NCI-H187 treated with DMSO at 0.1 percent for 48 hours (cell line): ENCODE measurements at places on chromosomes 16 and 17.

DNA sequence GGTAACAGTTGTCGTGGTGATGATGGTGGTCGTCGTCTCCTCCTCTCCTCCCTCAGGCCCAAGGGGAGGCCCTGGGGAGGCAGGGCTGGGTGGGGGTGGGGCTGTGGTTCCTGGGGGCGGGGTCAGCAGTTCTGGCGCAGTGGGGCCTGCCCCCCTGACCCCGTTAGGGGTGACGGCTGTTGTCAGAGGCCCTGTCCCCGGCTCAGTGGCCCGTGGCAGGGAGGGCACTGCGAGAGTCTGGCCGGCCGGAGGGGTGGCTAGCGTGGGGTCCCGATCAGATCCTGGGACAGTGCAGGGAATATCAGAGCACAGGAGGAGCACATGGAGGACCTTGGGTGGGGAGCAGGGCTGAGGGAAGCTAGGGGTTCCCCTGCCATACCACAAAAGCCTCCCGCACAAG is 2.5 kb downstream of the SEZ6L2 start:
- DNase-seq = no peak

GRCh38 chr17:4501295-4501949 is 2.7 kb downstream of the SPNS2 start:
- no peak for DNase-seq

DNA sequence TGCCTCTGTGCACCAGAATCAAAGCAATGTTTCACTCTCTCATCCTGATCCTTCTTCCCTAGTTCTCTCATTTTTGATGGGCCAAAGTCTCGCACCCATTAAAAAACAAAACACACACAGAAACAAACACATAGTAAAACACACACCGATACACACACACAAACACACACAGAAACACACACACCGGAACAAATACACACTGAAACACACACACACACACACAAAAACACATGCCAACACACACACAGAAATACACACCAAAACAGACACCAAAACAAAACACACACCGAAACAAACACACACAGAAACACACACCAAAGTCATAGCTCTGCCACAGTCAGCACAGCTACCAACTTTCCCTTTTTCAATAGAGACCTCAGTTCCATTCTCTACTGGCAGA is 8.6 kb downstream of the HSPB9 start:
- DNase-seq = no peak

- no peak for DNase-seq
Observed at GRCh38 chr16:53546988-53547391, 44.0 kb upstream of the AKTIP start.

DNA sequence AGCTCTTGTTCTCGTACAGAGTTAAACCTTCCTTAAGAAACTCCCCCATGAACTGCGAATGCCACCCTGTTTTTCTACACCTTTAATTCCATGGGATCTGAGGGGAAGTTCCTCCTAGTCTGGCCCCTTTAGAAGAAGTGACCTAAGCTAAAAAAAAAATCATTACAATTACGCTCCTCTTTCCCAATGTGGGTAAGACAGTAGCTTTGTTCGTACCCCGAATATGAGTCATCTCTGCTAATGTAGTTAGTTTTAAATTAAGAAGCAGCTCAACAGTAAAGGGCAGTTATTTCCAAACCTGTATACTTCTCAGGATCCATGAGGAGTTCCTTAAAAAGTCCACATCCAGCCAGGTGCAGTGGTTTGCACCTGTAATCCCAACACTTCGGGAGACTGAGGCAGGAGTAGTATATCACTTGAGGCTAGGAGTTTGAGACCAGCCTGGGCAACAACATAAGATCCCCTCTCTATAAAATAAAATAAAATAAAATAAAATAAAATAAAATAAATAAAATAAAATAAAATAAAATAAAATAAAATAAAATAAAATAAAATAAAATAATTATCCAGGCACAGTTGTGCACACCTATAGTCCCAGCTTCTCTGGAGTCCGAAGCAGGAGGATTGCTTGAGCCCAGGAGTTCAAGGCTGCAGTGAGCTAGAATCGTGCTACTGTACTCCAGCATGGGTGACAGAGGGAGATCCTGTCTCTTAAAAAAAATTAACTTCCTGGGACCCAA is 26.1 kb downstream of the RCVRN start:
- DNase-seq = no peak

DNA sequence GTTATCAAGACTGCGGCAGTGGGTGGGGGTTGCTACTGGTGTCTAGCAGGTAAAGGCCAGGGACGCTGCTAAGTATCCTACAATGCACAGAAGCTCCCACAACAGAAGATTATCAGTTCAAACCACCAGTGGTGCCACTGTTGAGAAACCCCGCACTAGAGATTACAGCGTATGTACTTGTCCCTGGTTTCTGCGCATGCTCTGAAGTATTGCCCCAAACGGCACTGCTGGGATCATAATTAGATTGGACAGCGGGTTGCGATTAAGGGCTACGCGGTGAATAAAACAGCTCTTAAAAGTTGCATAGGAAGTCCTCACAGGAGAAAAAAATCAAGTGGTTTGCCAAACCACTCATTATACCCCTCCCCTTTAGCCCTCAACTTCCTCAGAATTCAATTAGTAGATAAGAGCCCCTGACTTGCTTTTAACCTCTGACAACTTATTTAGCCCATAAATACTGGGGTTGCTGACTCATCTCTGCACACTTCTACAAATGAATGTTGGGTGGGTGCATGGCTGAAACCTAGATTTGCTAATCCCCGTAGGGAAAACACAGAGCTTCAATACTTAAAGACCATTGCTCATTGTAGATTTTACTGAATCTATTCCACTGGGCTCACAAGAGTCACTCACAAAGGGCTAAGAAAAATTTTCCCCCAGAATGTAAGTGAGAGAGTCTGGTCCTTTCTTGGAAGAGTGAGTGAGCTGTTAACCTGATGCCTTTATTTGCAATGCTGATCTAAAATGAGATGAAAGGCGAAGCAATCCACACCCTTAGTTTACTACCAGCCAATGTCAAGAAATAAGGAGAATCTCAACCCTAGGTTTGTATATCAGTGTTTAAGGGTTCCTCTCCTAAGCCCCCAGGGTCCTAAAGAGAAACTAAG is 91.8 kb downstream of the RGS9 start:
- DNase-seq = no peak

GRCh38 chr16:27189335-27189972 is 13.9 kb upstream of the KDM8 start:
- no peak for DNase-seq

- DNase-seq = no peak
Observed at GRCh38 chr17:80989586-80989913, 2.1 kb upstream of the CHMP6 start.

GRCh38 chr17:45676695-45677094 is 107.4 kb upstream of the CRHR1 start:
- no peak for DNase-seq

DNA sequence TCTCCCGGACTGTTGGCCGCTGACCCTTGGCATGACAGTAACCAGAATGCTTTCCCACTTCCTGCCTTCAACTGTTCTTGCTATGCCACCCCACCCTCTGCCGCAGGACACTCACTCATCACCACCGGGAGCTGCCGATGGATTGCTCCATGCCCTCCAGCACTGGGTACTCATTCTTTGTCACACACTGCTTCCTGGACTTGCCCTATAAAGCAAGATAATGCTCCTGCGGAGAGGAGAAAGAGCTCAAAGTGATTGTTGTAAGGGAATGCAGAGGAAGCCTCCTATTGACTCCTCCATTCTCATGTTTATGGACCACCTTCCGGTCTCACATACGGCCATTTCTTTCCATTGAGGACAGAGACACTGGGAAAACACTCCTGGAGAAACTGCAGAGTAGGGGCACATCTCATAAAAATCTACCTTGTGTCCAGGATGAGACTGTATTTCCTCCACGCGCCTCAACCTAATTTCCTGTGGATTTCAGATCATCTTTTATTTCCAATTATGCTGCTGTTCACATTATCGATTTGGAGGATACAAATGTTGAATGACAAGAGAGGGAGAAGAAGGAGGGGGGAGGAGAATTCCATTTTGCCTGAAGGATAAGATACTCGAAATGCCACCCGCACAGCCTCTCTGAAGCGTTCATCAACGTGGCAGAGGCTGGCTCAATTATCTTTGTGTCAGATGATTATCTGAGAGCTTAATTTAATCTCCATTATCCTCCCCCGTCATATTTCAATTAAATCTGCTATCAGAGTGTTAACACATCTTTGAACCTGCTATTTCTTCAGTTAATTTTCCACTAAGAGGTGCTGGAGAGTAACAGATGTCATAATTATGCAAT is 486.1 kb upstream of the SALL1 start:
- DNase-seq = no peak

DNA sequence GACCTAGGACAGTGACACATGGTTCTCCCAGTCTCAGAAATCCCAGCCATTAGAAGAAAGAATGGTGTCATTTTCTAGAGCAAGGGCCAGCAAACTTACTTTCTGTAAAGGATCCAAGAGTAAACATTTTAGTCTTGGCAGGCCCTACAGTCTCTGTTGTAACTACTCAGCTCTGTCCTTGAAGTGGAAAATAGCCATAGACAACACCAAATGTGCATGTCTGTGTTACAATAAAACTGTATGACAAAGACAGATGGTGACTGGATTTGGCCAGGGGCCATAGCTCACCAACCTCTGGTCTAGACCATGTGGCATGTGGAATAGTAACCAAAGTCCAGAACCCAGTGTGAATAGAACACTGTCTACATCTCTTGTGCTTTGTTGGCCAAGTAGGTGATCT is 286.5 kb downstream of the HS3ST4 start:
- no peak for DNase-seq

- no peak for DNase-seq
Observed at GRCh38 chr17:41610965-41611640, 1.5 kb downstream of the KRT16 start.

DNA sequence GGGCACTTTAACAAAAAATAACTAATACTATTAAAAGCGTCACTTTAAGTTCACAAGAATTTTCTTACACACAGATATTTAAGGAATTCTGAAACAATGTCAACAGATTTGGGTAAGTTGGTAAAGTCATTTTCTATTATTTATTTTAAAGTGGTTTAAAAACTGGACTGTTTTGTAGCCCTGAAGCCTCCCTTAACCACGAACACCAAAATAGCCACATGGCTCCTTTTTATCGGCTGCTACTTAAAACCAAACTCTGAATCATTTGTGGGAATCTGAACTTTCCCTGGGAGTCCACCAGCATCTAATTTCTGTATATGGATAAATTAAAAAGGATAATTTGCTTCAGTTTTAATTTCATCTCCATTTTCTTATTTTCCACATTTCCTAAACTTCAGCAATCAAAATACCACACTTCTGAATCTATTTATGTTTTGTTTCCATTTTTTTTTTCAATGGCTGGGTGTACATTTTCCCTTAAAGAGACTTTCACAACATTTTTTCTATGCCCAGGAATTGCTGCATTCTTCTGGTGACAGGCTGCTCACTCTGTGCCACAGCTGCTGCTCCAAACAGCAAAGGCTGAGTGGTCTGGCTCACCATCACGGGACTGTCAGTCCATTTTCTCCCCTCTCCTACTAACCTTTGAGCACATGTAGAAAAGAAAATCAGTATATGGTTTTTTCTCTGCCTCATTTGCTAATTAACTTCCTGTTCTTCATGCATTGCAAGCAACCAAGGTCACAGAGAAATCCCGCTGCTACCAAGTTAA is 255.5 kb upstream of the KCNJ16 start:
- DNase-seq = no peak

- no peak for DNase-seq
Observed at GRCh38 chr17:66523378-66524200, 221.2 kb downstream of the PRKCA start.

DNA sequence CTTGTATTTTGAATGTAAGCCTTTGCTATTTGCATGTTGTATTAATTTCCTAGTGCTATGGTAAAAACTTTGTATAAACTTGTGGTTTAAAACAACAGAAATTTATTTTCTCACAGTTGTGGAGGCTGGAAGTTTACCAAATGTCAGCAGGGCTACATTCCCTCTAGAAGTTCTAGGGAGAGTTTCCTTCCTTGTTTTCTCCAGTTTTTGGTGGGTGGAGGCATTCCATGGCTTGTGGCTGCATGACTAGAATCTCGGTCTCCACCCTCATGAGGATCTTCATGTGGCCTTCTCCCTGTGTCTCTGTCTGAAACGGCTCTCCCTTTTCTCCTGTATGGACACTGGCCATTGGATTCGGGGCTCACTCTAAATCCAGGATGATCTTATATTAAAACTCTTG is 482.2 kb upstream of the GOT2 start:
- no peak for DNase-seq

DNA sequence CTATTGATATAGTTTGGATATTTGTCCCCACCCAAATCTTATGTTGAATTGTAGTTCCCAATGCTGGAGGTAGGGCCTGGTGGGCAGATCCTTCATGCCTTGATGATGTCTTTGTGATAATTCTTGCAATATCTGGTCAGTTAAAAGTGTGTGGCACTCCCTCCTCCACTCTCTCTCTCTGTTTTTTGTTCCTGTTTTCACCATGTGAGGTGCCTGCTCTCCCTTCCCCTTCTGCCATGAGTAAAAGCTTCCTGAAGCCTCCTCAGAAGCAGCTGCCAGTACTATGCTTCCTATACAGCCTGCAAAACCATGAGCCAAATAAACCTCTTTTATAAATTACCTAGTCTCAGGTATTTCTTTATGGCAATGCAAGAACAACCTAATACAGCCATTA is 47.3 kb downstream of the TOM1L2 start:
- DNase-seq = no peak

- no peak for DNase-seq
Observed at GRCh38 chr16:8798174-8798527, 512 bp downstream of the PMM2 start.

DNA sequence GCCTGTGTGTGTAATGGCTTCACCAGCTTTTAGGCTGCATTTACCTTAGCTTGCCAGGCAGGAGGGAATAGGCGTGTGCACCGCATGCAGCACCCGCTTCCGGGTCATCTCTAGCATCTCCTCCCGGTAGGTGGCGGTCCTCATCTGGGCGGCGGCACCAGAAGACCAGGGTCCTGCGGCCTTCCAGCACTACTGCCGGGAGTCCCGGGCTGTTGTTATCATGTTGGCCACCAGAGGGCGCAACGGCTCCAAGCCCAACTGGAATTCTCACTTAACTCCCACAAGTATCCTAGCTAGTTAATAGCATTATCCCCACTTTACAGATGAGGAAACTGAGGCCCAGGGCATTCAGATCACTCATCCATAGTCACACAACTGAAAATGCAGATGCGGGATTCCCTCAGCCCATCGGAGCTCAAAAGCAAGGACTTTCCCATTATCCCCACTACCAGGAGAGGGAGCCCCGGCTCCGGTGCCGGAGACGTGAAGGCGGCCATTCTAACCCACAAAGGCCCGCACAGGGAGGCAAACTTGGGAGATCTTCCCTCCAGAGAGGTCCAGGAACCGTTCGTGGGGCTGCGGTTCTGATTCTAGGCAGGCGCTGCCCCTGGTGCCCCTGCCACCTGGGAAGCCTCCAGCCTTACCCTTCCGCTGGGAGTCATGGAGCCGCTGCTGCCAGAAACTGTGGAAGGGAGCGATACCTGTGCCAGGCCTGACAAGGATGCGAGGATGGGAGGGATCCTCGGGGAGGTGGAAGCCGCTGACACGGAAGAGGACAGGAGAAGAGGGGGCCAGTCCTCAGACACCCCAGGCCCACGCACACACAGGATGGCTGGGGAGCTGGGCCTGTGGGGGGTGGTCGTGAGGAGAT is 23.9 kb downstream of the LGALS9 start:
- no peak for DNase-seq
